ENCODE measurements at places on chromosomes 6 and 20.

- DNase-seq, result no peak
These were observed 129.8 kb downstream of the HDGFL1 start for GRCh38 chr6:22699151-22699550.

DNA sequence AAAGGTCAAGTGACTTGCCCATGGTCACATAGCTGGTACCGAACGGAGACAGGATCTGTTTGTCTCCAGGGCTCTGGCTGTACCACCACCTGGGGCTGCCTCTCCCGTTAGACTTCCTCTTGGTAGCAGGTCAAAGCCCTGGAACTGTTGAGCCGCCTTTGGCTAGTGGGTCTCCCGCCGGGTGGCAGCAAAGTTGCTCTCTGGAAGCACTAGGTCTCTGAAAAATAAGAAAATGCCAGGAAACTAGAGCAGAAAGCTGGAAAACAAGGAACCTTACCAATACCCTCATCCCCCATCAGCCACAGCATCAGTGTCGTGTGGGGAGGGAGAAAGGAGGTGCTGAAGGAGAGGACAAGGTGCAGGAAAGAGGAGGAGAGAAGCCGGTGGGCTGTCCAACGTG is 291.0 kb upstream of the SUPT3H start:
- no peak for DNase-seq

DNA sequence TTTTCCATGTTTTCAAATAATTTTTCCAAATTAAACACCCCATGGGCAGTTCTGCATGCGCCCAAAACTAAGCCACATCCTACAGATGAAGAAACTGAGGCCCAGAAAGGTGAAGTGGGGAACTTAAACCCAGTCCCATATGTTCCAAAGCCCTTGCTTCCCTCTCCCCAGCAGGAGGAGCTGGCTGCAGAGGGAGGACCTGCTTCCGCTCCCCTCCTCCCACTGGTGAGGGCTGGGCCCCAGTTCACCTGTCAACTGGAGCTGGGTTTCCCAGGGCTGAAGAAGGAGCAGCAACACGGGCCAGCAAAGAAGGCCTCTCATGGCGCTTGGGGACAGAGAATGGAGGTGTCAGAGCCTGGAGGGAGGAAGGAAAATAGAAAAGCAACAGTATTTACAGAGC is 1.4 kb upstream of the RBPJL start:
- no peak for DNase-seq

GRCh38 chr6:125469915-125470314 is 168.1 kb upstream of the HDDC2 start:
- no peak for DNase-seq

GRCh38 chr20:10728873-10729670 is 55.3 kb upstream of the JAG1 start:
- no peak for DNase-seq

DNA sequence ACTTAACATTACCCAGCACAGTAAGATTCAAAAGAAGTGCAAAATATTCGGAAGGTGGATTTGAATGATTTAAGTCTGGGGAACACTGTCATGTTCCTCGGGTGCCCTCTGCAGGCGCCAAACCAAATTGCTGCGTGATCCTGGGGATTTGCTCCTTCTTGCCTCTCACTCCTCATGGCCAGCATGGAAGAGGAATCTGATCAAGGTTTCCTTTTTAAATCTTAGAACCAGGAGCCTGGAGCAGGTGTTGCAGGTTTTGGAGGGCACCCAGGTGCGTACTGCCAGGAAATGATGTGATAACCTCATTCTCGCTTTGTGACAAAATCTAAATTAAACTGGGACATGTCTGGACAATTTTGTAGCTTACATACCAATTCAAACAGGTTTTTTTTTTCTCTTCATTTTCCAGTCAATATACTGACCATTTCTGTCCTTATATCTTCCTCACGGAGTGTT is 8.1 kb upstream of the PFDN4 start:
- DNase-seq, result peak; percentile 51

DNA sequence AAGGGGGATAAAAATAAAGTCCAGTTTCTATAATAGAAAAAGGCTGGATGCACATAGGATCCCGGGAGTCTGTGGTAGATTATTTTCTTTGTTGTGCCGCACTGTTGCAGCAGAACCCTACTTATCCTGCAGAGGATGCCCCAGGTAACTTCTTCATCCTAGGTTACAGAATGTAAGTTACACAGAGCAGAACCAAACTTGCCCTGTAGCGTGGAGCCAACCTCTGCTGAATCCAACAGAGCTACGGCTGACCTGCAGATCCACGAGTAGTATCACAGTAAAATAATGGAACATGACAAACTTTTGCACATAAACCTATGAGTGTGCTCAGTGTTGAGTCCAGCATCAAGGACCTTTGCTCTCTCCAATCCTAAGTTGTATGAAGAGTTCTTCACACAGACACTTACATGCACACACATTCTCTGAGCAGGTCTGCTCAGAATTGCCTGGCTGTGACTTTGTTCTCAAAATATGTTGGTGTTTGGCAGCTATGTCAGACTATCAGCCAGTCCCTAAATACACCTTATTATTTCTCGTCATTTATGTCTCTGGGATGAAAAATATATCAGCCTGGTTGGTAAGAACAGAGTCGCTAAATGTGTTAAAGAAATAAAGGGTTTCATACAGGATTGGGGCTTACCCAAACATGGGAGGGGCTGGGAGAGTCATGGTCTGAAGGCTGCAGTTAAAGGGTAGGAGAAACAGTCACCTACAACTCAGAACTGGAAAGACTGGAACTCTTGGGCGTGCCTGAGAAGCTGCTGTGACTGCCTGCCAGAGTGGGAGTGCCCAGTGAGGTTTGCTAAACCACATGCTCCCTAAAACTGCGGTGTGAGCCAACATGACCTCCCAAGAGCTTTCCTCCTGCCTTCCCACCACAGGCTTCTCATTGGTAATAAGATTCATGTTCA is 165.1 kb upstream of the SLC24A3 start:
- no peak for DNase-seq

- DNase-seq, result no peak
These were observed 196.9 kb upstream of the SLC24A3 start for GRCh38 chr20:19015351-19016139.

DNA sequence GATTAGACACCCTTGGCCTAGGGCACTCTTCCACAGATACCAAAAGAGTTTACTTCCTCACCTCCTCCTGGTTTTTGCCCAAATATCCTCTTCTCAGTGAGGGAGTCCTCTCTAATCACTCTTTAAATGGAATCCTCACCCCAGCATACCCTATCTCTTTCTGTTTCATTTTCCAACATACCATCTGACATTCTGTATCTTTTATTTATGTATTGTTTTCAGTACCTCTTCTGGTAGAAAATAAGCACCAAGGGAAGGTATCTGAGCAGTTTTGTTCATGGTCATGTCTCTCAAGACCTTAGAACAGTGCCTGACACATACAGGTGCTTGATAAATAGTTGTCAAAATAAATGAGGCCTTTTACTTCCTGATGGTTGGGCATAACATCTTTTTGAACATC is 55.1 kb downstream of the KIAA0408 start:
- no peak for DNase-seq

- no peak for DNase-seq
These were observed 45.1 kb downstream of the CEP85L start for GRCh38 chr6:118606268-118606667.

GRCh38 chr20:37882961-37883712 is 19.8 kb upstream of the VSTM2L start:
- DNase-seq, result no peak

GRCh38 chr20:59019217-59019616 is at the start of gene TUBB1:
TSS of gene TUBB1 (plus strand) at chr20:59019429. CDS start at chr20:59019523, 94 bp downstream.
- DNase-seq, result no peak

- no peak for DNase-seq
These were observed 415.6 kb upstream of the RNF217 start for GRCh38 chr6:124546601-124547000.

DNA sequence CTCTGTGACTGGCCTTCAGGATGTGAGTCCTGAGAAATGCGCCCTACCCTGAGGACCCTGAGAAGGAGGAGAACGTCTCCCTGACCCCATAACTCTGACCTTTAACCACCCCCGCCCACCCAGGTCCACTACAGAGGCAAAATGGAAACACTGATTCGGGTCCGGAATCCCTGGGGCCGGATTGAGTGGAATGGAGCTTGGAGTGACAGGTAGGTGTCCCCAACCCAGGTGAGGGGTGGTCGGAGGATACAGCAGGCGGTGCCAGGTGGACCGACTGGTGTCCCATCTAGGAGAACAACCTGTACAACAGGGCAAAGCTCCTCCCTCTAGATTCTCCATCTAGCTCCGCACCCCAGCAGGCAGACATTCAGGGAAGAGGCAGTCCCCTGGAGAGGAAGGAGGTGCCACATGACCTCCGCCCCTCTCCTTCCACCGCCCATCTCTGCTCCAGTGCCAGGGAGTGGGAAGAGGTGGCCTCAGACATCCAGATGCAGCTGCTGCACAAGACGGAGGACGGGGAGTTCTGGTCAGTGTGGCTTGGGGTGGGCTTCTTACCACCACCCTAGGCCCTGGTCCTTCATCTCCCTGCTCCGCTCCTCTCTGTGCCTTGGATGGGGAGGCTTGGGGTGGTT is 17.6 kb downstream of the CAPN11 start:
- DNase-seq, result no peak

DNA sequence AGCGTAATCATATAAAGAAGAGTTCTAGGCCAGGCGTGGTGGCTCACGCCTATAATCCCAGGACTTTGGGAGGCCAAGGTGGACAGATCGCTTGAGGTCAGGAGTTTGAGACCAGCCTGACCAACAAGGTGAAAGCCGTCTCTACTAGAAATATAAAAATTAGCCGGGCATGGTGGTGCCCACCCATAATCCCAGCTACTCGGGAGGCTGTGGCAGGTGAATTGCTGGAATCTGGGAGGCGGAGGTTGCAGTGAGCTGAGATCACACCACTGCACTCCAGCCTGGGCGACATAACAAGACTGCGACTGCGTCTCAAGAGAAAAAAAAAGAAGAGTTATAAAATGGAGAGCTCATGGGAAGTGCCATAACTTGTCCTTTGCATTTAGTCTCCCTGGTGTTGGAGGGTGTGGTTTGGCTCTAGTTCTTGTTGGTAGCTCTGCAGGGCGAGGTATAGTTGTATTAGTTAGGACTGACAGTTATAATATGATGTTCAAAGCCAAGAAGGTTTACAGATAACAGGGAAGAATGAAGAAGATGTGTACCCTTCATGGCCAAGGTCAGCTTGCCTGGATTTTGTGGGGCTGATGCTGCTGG is 54.8 kb downstream of the UTRN start:
- no peak for DNase-seq

DNA sequence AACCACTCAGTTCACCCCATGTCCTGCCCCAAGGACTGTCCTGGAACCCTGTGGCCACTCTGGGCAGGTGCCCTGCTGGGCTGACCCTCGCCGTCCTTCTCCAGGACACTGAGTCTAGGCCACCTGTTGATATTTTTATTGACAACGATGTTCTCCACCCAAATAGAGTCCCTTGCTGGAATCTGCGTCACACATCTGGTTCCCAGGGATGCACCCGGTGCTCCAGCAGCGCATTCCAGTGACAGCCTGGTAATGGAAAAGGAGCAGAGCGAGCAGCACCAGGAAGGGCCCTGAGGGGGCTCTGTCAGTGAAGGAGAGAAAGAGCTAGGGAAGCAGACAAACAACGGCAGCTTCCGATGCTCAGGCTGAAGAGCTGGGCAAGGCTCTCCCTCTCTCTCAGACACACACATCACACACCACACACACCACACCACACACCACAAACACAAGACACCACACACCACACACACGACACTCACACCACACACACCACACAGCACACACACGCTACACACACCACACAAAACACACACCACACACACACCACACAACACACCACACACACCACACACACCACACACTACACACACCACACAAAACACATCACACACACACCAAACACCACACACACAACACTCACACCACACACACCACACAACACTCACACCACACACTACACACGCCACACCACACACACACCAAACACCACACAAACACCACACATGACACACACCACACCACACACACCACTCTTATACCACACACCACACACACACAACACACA is 117.9 kb upstream of the THBS2 start:
- no peak for DNase-seq

- no peak for DNase-seq
These were observed 87.7 kb downstream of the CEBPB start for GRCh38 chr20:50278377-50278683.

DNA sequence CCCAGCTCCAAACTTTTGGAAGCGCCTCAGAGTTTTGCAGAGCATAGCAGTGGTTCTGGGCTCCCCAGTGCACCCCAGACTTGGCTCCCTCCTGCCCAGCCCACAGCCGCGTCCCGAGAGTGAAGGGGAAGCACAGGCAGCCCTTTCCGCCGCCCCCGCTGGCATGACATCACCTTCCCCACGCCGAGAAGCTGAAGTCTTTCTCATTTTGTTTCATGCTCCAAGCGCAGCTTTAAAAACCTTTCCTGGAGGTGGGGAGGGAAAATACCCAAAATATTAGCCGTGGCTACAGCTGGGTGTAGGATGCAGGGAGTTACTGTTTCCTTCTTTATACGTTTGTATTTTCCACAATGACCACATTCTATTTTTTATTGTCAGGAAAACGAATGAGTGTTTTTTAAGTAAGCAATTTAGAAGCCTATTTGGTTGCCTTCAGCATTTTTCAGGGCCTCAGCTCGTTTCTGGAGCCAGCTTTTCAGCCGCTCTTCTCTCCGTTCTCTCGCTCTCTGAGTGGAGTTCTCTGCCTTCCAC is 72.9 kb downstream of the SNX5 start:
- DNase-seq, result no peak

GRCh38 chr6:98932381-98932780 is 15.4 kb downstream of the FBXL4 start:
- no peak for DNase-seq
